ENCODE measurements at places on chromosomes 2 and 18.

GRCh38 chr2:12326449-12327190 lies 390.1 kb upstream of the TRIB2 start:
- no peak for DNase-seq

GRCh38 chr2:100137866-100138570 lies 4.4 kb downstream of the AFF3 start:
- DNase-seq: no peak

- DNase-seq: no peak
Observed at GRCh38 chr2:109052922-109053321, 63.9 kb upstream of the EDAR start.

DNA sequence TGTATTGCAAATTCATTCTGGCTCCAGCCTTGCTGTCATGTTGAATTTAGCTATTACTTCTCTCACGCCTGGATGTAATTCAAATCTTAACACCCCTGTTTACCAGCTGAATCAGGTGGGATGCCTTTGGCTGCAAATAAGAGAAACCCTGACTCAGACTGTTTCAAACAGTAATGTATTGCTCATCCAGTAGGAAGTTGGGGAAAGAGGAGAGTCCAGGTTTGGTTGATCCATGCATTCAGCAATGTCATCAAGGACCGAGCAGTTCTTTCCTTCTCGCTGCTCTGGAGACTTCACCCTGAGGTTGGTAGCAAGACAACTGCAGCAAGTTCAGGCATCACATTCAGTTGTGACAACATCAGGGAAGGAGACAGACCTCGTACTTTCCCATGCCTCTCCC lies 6.4 kb upstream of the DARS1 start:
- DNase-seq: no peak

DNA sequence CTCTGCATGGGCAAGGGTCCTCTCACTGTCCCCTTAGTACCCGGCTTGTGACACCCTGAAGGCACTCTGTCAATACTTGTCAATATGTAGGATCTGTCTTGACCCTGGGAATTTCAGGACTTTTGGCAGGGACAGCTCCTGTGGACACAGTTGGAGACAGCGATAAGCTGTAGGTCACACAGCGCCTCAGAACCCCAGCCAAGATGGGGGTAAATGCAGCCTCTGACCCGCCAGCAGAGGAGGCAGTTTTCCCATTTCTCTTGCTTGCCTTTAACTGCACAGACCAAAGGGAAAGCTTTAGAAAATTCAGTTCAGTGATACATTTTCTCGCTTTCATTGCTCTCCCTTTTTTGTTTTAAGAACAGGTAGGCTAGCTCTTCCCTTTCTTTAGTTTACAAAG lies 54.8 kb upstream of the KLHL29 start:
- DNase-seq: no peak

- no peak for DNase-seq
Observed at GRCh38 chr2:3505771-3506170, 13.6 kb downstream of the ADI1 start.

- no peak for DNase-seq
Observed at GRCh38 chr2:142131010-142131669, at the start of gene LRP1B. Gene LRP1B (minus strand): TSS chr2:142131016. CDS start chr2:142130729, 287 bp downstream.

- no peak for DNase-seq
Observed at GRCh38 chr2:189900726-189901125, 116.5 kb downstream of the PMS1 start.

GRCh38 chr2:212408524-212408923 lies 130.1 kb downstream of the ERBB4 start:
- no peak for DNase-seq

- DNase-seq: no peak
Observed at GRCh38 chr2:174603280-174603679, 5.7 kb upstream of the WIPF1 start.

DNA sequence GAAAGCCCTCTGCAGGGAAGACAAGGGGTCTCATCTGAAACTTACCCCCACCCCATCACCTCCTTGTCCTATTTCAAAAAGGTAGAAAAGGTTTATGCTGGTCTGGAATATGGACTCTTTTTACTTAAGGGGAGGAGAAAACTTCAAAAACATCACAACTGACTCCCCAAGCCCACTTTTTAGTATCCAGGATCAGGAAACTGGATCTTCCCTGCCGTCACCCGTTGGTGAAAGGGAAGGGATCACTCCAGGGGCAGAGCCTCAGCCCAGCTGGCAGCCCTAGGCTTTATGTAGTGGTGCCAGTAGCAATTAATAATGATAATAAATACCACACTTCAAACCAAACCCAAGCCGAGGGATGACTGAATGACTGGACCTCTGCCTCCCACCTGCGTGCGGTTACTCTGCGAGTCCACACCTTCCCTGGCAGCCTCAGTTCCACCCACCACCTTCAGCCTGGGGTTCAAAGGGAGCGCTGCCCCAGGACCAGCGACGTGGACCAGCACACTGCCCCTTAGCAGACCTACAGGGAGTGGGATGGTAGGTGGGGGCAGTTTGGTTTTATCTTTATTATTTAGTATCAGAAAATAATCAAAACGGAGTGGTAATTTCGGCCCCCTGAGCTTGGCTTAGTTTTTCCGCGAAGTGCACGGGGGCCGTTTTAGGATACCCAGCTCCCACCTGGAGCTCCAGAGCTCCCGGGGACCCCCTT lies 4.9 kb upstream of the GATA6 start:
- DNase-seq: no peak

DNA sequence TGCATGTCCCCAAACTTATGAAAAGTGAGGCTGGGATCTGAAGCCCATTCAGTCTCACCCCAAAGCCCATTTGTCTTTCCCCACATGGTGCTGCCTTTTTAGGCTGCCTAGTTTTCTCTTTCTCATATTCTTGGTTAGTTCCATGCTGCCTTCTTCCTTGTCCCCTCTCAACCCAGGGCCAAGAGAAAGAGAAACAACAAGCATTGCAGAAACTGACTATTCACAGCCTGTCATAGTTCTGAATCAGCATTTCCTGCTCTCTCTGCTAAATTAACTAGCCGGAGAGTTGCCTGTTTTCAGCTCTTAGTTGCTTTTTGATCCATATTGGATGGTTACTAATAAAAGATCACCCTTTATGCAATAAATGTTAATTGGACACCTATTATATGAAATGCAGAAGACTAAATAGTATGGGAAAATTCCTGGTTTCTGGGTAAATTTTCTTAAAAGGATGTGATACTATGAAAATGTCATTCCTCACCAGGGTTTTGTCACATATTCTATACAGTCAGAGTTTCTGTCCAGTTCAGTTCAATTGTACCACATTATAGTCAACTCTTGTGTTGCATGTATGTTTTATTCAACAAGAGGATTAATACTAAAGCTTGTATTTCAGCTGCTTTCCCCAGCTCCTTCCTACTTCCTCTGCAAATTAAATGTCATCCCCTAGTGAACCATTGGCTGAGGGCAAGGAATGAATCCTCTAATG lies 246.5 kb downstream of the GALR1 start:
- DNase-seq: no peak

DNA sequence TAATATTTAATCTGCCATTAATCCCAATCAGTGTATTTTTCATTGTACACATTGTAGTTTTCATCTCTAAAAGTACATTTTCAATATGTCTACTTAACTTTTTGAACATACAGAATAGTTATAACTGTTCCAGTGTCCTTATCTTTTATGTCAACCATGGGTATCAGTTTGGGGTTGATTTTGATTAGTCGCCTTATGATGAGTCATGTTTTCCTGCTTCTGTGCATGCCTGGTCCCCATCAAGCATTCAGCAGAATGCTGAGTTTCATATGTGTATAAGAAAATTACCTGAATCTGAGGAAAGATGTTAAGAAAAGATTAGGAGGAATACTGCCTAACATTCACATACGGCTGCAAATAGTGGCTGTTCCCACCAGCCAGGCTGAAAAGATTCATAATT lies 17.7 kb downstream of the SPDYA start:
- no peak for DNase-seq

DNA sequence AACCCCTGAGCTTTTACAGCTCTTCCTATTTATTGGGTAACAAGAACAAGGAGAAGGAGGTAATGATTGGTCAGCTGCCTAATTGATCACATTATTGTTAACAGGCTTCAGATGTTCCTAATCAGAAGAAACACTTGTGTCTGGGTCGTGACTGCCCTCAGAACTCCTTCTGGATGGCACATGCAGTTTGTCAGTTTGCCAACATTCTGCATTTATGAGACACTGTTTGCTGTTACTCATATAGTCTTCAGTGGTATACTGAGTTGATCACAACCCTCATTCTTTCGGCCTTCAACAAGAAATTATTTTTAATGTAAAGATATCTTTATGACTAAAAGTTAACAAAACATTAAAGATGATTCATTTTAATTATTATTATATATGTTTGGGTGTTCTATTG lies 95.7 kb upstream of the DOCK10 start:
- DNase-seq: no peak

DNA sequence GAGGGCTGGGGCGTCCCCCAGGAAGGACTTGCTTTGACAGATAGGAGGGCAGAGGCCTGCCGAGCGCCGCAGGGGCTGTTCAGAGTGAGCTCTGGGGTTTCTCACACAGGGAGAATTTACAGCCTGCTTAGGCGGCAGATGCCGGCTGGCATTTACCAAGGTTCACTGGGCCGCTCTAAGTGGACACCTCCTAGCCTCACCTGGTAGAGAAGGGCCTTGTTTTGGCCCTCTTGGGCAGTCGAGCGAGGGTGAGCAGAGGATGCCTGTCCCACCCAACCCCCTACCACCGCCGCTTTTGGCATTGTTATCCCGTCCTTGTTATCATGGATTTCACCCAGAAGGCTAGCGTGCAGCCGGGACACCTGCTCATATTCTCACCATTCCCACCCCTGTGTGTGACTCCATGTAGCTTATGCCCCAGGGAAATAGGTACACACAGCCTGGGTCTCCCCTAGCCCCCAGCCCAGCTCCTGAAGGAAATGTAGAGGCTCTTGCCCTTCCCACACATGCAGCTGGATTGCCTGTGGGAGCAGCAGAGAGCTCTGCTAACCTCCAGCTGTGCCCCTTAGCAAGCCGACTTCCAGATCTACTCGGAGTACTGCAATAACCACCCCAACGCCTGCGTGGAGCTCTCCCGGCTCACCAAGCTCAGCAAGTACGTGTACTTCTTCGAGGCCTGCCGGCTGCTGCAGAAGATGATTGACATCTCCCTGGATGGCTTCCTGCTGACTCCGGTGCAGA lies 52.4 kb downstream of the FAM168B start:
- DNase-seq: no peak

GRCh38 chr2:16525265-16525887 lies 140.3 kb downstream of the CYRIA start:
- DNase-seq: no peak

DNA sequence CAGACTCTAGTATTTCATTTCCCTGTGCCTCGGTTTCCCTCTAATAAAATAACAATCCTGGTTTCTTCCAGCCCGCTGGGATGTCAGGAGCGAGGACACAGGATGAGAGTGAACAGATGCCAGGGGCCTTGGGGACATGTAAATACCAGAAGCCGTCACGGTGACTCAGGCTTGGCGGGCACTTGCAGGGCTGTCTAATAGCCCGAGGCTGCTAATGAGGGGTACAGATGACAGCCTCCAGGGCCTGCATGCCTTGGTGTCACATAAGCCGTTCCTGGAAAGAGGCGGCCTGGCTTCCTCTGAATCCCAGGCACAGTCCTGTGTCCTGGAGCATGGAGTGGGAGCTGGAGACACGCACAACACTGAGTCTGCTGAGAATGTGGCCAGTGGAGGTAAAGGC lies 28.2 kb downstream of the HS1BP3 start:
- no peak for DNase-seq

DNA sequence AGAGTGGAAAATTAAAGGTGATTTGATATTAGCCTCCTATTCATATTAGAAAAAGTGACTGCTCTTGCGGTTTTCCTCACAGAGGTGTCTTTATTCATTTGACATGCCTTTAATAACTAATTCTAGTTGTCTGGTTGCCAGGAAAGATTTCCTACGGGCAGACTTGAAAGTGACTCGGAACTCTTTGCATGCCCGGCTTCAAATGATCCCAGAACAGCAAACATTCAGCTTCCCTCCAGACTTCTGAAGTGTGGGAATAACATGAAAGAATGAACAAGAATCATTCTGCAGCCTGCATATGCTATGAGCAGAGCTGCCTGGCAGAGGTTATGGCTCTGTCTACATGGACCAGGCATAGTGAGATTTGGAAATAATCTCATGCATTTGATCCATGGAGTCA lies 89.6 kb upstream of the PKDCC start:
- DNase-seq: no peak

GRCh38 chr2:69089266-69089665 lies 76.3 kb downstream of the ANTXR1 start:
- DNase-seq: no peak

DNA sequence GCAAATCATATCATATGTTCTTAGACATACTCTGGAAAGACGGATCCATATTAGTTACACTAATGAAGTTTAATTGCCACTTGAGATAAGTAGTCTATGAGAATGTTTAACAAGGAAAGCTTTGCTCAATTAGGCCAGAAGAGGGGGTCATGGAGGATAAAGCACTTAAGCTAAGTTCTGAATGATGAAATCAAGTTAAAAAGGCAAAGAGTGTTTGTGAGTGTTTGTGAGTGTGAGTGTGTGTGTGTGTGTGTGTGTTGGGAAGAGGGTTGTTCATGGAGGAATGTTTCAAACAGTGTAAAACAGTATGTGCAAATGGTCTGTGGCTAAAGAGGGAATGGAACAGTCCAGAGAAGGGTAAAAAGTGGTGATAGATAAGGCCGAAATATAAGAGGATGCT lies 360.9 kb downstream of the ERBB4 start:
- DNase-seq: no peak

DNA sequence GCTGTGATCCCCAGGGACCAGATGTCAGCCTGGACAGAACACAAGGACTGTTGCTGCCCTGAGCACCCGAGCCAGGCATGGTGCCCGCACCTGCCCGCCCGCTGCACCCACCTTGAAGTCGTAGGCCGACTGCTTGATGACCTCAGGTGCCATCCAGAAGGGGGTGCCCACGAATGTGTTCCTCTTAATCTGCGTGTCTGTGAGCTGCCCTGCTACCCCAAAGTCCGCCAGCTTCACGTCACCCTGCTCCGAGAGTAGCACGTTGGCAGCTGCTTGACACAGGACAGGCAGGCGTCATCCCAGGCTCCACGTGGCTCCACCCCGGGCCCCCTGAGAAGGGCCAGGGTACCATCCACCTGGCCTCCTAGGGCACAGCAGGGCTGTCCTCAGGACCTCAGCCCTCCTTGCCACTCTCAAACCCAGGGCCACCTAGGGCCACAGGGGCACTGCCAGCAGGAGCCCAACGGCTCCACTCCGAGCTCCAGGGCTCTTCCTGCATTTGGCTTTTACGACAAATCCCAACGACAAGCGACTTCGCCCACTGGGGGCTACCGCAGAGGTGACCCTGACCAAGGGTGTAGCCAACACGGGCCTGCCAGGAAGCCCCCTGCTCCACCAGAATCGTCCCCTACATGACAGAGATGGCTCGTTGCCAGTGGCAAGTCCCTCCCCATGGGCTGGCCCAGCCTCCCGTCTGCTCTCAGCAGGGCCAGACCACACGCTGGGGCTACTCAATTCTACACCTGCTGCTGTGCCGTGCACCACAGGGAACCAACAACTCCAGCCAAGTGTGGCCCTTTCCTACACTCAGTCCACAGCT lies 9.0 kb downstream of the STK25 start:
- no peak for DNase-seq

GRCh38 chr2:72139874-72140620 lies 7.6 kb downstream of the CYP26B1 start:
- no peak for DNase-seq

- no peak for DNase-seq
Observed at GRCh38 chr2:42722320-42723190, 41.4 kb downstream of the OXER1 start.
